ENCODE measurements at places on chromosomes 12 and 14.
A peak's percentile ranks its signal among the peaks of the same experiment; 100 is the strongest.

- no peak for DNase-seq
Measured at GRCh38 chr12:46773586-46774321, 52.0 kb downstream of the SLC38A4 start.

DNA sequence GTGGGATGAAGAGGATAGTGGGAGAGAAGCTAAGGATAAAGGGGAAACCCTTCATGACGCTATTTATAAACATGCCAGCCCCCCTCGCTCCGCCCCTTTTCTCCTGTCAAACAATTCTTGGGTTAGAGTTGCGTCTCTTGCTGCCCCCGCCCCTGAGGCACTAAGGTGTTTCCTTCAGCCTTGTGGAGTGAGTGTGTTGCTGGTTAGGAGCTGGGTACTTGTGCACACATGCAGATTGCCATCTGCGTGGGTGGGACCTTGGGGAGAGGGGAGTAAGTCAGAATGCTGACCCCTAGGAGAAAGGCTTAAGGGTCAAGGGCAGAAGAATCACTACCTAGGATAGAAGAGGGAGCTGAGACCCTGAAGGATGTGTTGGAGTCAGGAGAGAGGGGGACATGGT, 5.4 kb downstream of the FOXJ2 start:
- DNase-seq = peak; percentile 11

DNA sequence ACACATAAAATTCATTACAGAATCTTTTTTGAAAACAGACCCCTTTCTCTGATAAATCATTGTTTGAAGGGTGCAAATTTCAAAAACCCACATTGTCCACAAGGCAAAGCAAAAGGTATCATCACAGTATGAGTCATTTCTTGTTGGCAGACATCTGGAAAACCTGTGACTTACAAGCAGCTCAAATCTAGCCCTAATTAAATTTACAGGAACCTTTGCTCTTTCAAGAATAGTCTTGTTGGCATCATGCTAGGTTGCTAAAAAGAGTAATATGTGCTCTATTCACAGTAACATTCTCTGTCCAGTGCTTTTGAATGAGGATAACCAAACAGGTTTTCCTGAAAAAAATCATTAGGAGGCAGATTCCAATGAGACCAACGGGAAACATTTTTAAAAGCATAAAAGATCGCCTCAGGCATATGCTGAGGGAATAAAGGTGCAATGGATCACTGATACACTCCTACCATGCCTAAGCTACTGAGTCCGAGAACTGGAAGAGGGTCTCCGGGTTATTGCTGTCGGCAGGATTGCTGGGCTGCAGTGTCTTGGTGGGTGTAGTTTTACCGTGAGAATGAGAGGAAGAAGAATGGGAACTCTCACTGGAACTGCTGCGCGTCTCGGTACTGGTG, 55.5 kb upstream of the TTC7B start:
- DNase-seq = no peak

DNA sequence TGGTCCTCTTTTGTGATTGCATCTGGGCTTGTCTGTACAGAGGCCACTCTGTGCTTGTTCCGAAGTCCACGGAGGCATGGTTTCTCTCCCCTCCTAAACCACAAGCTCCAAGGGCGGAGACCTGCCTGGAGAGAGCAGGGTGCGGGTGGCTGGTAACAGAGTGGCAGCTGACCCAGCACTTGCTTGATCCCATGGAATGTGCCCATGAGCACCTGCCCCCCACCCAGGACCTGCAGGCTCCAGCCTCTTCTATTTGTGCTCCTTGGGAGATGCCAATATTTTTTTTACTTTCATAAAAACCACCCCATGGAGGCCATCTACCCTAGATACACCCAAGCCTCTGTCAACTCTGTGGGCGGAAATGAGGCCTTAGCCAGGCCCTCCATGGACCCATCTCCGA, 104.7 kb downstream of the PRMT8 start:
- no peak for DNase-seq

- DNase-seq = peak; percentile 73
Measured at GRCh38 chr12:67068761-67069450, 200.3 kb upstream of the CAND1 start.

- no peak for DNase-seq
Measured at GRCh38 chr14:55963295-55963694, 154.9 kb upstream of the PELI2 start.

GRCh38 chr12:23495472-23495871, 454.0 kb downstream of the SOX5 start:
- DNase-seq = no peak

- no peak for DNase-seq
Measured at GRCh38 chr12:66648033-66648735, 30.7 kb downstream of the GRIP1 start.

DNA sequence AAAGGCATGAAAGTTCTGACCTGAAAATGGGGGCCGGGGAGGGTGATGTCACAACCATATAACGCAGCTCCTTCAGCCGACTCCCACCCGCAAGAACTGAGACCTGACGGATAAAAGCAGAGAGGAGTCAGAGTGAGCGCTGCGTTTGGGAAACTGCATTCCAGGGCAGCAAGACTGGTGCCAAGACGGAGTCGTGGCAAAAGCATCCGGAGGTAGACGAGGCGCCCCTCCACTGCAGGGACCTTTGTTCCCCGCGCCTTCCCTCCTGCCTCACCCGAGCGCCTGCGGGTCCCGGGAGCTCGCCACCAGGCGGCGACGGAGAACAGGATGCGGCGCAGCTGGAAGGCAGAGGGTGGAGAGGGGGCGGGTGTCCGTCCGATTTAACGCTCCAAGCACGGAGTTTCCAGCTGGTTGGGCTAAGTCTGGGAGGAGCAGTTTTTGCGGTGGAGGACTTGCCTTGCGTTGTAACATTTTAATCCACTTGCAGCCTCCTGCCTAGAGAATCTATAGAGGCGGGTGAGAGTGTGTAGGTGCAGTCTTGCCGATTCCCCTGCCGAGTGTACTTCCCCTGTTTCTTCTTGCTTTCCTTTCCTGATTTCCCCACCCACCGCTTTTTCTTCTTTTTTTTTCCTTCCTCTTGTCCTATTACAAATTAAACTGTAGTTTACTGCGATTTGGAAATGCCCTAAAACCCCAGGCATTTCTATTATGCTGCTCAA, 1.2 kb upstream of the CPNE8 start:
- DNase-seq = peak; percentile 92

DNA sequence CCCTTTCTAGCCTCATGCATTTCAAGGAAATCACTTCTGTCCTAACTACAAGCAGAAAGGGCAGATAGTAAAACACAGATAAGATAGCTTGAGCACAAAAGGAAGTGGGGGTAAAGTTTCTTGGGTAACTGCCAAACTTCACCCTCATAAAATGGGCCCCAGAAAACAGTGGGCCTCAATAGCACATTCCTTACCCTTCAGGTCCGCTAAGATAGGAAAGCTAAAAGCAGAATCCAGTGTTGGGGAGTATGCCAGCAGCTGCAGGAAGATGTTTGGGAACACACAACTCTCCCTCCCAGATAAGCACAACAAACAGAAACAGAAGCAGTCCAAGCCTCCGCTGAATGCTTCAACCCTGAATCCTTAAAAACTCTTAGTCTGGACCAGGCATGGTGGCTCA, 110.9 kb upstream of the MGAT4C start:
- DNase-seq = no peak

DNA sequence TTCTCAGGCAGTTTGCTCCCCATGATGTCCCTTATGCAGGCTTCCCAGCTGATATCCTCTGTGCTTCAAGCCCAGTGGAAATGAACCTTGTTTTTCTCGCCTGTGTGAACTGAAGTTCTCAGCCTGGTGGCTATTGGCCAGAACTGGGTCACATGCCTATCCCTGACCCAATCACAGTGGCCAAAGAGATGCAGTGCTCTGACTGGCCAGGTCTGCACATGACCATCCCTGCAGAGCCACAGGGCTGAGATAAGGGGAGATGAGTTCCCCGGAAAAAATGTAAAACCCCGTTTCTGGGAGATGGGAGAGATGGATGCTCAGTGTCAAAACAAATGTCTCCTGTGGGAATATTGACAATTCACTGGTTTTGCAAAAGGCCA, 34.7 kb upstream of the FZD10 start:
- DNase-seq = no peak

- no peak for DNase-seq
Measured at GRCh38 chr12:30169839-30170591, 386.3 kb upstream of the TMTC1 start.

- DNase-seq = no peak
Measured at GRCh38 chr12:129961091-129961490, 57.3 kb upstream of the TMEM132D start.

- no peak for DNase-seq
Measured at GRCh38 chr14:73787486-73788316, 63.9 kb upstream of the PTGR2 start.

DNA sequence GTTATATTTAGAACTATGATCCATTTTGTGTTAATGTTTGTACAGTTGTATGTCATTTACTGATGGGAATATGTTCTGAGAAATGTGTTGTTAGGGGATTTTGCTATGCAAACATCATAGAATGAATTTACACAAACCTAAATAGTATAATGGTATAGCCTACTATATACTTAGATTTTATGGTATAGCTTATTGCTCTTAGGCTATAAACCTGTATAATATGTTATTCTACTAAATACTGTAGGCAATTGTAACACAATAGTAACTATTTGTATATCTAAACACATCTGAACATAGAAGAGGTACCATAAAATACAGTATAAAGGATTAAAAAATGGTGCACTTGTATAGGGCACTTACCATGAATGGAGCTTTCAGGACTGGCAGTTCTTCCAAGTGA, 105.4 kb upstream of the GRIN2B start:
- no peak for DNase-seq

GRCh38 chr14:42421377-42422078, 814.9 kb downstream of the LRFN5 start:
- DNase-seq = no peak

DNA sequence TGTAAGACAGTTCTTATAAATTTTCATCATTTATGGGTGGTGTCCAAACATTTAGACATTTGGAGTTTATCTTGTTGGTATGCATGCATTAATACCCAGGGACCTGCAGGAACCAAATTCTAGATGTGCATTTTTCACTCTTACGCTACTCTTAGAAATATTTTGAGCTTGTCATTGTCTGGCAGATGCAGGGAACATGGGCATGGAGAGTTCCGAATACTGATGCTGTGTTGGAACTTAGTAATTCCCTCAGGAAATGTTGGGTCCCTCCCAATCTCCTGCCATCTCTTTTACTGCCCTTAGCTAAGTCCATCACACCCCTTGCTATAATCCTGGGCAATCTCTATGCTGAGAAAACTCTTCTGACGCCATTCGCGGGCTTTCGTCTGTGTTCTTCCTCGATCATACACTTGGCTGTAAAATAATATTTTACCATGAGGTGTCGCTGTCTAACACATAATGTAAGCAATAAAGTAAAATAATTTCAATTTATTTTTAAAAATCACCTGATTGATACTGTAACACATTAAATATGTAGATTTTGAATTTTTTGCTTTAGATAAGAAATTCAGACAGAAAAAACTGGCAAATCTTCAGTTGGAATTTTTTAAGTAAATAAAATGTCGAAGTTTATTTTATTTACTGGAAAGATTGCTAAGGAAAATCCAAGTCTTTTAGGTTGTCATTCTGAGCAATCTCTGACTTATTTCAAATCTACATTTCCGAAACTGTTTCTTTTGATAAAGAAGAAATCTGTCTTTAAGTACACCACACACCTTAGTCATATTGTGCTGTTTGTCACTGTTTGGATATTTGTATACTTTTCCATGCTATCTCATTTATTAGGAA, 304.1 kb upstream of the SSTR1 start:
- DNase-seq = peak; percentile 21

DNA sequence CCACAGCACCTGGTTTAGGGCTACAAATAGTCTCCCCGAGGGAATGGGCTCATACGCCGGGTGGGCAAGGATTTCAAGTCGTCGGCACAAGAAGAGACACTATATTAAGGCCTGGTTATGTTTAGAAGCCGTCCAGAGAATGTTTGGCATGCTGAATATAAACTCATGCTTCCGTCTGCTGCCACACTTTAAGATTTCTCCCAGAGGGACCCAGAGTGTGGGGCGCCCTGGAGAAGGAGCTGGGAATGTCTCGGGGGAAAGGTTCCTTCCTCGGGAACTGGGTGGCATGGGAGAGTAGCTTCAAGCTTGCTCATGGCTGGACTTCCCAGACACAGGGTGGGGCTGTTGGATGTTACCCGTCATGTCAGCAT, 295.7 kb downstream of the CACNA1C start:
- no peak for DNase-seq

- DNase-seq = peak; percentile 90
Measured at GRCh38 chr12:119060847-119061796, 79.8 kb downstream of the SRRM4 start.

DNA sequence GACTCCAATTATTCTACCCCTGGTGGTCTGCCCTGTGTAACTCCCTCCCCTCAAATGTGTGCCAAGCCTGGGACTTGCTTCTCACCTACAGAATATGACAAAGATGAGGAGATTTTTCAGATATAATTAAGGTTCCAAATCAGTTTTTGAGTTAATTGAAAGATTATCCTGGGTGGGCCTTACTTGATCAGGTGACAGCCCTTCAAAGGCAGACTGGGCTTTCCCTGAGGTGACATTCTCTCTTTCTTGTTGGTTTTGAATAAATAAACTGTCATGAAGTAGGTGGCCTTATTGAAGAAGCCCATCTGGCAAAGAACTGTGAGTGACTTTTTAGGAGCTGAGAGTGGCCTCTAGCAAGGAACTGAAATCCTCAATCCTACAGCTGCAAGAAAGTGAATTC, 106.0 kb downstream of the BRMS1L start:
- no peak for DNase-seq

DNA sequence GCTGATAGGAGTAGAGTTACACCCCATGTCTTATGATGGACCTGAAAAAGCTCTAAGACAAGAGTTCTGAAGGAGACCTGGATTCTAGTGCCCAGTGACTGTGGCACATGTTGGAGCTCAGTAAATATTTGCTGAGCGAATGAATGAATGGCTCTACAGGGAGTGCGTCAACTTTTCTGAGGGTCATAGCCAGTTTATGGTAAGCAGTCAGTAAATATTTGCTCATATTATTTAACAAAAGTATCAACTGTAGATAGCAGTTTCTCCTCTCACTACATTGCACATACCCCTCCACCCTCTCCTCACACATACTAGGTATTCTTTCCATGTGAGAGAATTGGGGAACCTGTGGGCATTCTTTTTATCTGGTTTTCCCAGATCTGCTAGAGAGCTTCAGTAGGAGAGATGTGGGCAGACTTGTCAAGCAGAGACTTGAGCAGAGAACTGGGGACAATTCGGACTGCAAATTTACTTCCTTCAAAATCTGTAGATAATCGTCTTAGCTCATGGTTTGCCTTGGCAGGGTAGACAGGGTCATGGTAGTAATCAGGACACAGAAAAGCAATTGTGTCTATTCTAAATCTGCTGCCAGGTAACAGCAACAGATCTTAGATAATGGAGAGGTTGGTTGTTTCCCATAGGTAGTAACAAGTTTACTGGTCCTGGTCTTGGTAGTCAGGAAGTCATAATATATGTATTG, 5.7 kb downstream of the SLC4A8 start:
- no peak for DNase-seq

GRCh38 chr14:105864116-105864515, 337.7 kb downstream of the TMEM121 start:
- no peak for DNase-seq

GRCh38 chr12:78407722-78408121, 456.9 kb upstream of the SYT1 start:
- DNase-seq = no peak

- DNase-seq = no peak
Measured at GRCh38 chr12:40820794-40821484, 128.7 kb downstream of the CNTN1 start.

Data from nephron progenitor cell (in vitro differentiated cells).